ENCODE measurements at places on chromosomes 16 and 17. TPM values are rescaled to one million over a fixed set of nuclear protein-coding genes. Genes with fewer than 3 reads are reported as not detected.
A peak's percentile ranks its signal among the peaks of the same experiment; 100 is the strongest.

TBC1D3D gene
- total RNA-seq: 0.17 TPM

DNA sequence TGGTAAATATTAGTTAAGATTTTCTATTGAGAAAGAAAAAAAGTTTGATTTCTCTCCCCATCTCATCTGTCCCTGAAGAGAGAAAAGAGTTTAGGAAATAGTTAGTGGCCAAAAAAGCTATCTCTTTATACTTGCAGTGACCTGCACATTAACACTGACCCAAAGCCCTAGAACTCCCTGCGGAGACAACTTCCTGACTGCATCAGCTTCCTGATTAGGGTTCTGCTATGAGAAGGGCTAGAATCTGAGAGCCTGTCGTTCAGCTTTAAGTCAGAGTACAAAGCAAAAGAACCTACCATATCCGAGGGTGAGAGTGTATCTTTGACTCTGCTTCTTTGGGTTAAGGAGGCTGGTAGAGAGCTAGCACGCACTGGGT lies 24.7 kb downstream of the LIMD2 start:
- DNase-seq: no peak

GRCh38 chr16:86010680-86011141 lies 111.7 kb downstream of the IRF8 start:
- DNase-seq: no peak

DNA sequence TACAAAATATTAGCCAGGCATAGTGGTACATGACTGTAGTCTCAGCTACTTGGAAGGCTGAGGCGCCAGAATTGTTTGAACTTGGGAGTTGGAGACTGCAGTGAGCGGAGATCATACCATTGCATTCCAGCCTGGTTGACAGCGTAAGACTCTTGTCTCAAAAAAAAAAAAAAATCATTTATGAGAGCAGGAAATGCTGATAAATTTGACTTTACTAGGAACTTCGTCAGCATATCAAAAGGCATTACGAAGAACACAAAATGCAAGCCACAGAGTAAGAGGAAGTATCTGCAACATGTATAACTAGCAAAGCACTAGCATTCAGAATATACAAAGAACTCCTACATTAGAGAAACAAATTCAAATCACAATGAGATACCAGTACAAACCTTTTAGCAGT lies 279.3 kb downstream of the ZFHX3 start:
- no peak for DNase-seq

GRCh38 chr16:52912565-52913173 lies 140.0 kb downstream of the CHD9NB start:
- peak; percentile 69 for DNase-seq

- DNase-seq: no peak
Observed at GRCh38 chr17:49223517-49224197, 6.9 kb downstream of the PHOSPHO1 start.

GRCh38 chr16:49407873-49408550 lies 34.4 kb downstream of the C16orf78 start:
- DNase-seq: peak; percentile 72
